Right lobe of liver (tissue), 6 donors: ENCODE measurements at places on chromosomes 6 and 20. TPM values are rescaled to one million over a fixed set of nuclear protein-coding genes. Genes with fewer than 3 reads are reported as not detected.

Gene GPR6
- total RNA-seq = not detected

Gene GNRH2
- total RNA-seq = not detected

Gene MAP3K5
- total RNA-seq = 10.4 TPM

Gene DCDC2
- 3.8 TPM for total RNA-seq

Gene SLC22A16
- total RNA-seq = not detected

Gene RBBP8NL
- total RNA-seq = not detected

DNA sequence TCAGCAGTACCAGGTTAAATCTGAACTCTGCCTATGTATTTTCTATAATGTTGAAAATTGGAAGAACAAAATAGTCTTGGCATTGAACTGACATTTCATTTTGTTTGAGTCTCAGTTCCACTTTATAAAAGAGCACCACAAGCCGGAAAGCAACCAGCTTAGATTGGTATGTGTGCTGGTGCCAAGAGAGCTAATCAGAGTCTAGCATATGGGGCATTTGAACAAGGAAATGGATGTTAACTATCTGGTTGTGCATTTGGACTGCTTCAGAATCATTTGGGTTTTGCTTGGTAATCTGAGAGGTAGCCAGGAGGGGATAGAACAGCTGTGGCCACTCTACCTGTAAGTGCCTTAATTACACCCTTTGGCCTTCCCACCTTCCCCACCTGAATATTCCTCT is 184.8 kb downstream of the GRIK2 start:
- no peaks in the 10 kb centered on the region for H3K36me3 ChIP-seq
- no peaks in the 10 kb centered on the region for H3K4me1 ChIP-seq
- no peak overlapping the region for H3K27ac ChIP-seq
- H3K4me3 ChIP-seq = no peak overlapping the region
- H3K27me3 ChIP-seq = no peaks in the 10 kb centered on the region

DNA sequence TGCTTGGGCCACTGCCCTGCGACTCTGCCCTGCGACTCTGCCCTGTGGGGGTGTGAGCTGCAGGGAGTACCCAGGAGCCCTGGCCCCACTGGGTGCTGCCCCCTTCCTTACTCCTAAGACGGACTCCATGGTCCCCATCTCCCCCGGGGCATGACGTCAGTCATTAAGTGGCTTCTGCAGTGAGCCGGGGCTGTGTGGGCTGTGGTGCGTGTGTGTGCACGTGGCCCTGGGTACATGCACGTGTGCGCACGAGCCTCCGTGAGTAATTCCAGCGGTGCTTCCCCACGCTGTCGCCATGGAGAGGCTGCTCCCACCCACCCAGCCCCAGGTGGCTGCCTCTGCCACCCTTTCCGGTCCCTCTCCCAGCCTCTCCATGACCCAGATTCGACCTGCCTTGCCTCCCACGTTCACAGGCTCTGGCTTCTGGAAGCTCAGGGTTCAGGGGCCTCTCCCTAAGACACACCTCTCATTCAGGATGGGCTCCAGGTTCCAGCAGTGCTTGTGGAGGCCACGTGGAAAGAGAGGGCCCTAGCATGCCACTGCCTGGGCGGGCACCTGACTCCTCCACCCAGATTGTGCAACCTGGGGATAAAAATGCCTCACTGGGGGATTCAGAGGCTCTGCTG is 88.3 kb downstream of the DLGAP4 start:
- H3K27ac ChIP-seq = no peak overlapping the region
- no peaks in the 10 kb centered on the region for H3K4me1 ChIP-seq
- no peak for DNase-seq
- H3K4me3 ChIP-seq = no peak overlapping the region
- H3K36me3 ChIP-seq = no peaks in the 10 kb centered on the region

DNA sequence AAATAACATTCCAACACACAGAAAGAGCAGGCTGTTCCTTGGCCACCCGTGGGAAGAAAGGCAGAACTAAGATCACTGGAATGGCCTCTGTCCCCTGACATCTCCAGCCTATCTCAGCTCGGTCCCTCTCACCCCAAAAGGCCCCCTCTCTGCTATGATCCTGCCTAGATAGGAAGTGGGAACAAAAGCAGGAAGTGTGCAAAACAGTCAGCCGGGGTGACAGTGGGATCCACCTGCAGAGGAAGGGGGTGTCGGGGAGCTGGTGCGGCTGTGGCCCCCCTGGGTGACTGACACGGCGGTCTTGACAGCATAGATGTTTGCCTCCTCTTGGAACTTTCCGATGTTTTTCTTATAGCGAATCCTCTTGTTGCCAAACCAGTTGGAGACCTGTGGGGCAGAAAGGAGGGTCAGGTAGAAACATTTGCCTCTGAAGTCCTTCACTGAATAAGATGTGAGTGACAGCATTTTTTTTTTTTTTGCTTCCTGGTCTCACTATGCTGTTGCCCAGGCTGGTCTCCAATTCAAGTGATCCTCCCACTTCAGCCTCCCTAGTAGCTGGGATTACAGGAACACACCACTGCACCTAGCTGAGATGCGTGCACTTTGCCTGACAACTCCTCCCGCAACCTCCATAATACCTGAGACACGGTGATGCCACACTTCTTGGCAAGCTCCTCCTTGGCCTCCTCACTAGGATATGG is 2.8 kb downstream of the PBX2 start:
- DNase-seq = no peak
- H3K4me1 ChIP-seq = no peaks in the 10 kb centered on the region
- no peaks in the 10 kb centered on the region for H3K36me3 ChIP-seq
- H3K27ac ChIP-seq = no peak overlapping the region
- no peak overlapping the region for H3K4me3 ChIP-seq

- no peak overlapping the region for H3K27ac ChIP-seq
- no peaks in the 10 kb centered on the region for H3K27me3 ChIP-seq
- H3K4me1 ChIP-seq = no peaks in the 10 kb centered on the region
- H3K4me3 ChIP-seq = no peak overlapping the region
Observed at GRCh38 chr6:10733151-10733715, 10.4 kb downstream of the TMEM14C start.

- H3K27ac ChIP-seq = no peak overlapping the region
- H3K4me3 ChIP-seq = no peak overlapping the region
- DNase-seq = no peak
- H3K27me3 ChIP-seq = no peaks in the 10 kb centered on the region
- no peaks in the 10 kb centered on the region for H3K36me3 ChIP-seq
Observed at GRCh38 chr6:81950877-81951276, 198.4 kb upstream of the TENT5A start.

DNA sequence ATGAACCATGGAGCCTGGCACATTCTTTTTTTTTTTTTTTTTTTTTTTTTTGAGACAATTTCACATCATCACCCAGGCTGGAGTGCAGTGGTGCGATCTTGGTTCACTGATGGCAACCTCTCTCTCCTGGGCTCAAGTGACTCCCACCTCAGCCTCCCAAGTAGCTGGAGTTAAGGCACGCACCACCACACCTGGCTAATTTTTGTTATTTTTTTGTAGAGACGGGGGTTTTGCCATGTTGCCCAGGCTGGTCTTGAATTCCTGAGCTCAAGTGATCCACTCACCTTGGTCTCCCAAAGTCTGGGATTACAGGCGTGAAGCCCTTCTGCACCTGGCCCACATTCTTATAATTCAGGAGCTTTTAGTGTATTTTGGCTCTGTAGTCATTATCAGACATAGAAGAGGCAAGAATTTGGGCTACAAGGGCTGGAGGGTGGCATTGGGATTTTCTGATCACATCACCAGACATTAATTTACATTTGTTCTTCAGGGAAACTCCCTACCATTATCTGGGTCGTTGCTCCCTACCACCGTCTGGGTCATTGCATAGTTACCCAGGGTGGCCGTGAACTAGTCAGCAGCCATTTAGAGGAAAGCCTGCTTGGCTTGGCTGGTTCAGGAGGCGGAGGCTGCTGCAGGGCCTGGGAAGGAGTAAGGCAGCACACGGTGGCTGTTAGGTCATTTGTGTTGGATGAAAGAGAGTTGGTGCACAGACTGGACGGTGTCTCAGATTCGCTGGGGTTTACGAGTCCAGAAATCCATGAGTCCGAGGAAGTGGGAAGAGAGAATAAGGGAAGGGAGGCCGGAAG is 17.6 kb downstream of the ARID1B start:
- no peaks in the 10 kb centered on the region for H3K27me3 ChIP-seq
- no peak overlapping the region for H3K4me3 ChIP-seq
- DNase-seq = no peak
- peaks cover 28% of the 10 kb centered on the region for H3K4me1 ChIP-seq
- no peak overlapping the region for H3K27ac ChIP-seq

- H3K27me3 ChIP-seq = no peaks in the 10 kb centered on the region
- H3K36me3 ChIP-seq = no peaks in the 10 kb centered on the region
Observed at GRCh38 chr6:13669476-13669875, 42.2 kb downstream of the RANBP9 start.

GRCh38 chr6:14573267-14573666 is 455.7 kb downstream of the CD83 start:
- H3K4me3 ChIP-seq = no peak overlapping the region
- no peaks in the 10 kb centered on the region for H3K36me3 ChIP-seq
- H3K27me3 ChIP-seq = no peaks in the 10 kb centered on the region
- no peaks in the 10 kb centered on the region for H3K4me1 ChIP-seq

- peaks cover 2% of the 10 kb centered on the region for H3K36me3 ChIP-seq
- H3K27ac ChIP-seq = no peak overlapping the region
- H3K4me3 ChIP-seq = no peak overlapping the region
Observed at GRCh38 chr6:100846276-100846675, 34.9 kb downstream of the ASCC3 start.

- H3K36me3 ChIP-seq = no peaks in the 10 kb centered on the region
- H3K27me3 ChIP-seq = no peaks in the 10 kb centered on the region
- DNase-seq = no peak
- H3K27ac ChIP-seq = no peak overlapping the region
Observed at GRCh38 chr6:19578481-19578880, 258.7 kb upstream of the ID4 start.

GRCh38 chr6:14771016-14771415 is 474.9 kb upstream of the JARID2 start:
- H3K27ac ChIP-seq = no peak overlapping the region
- DNase-seq = no peak
- H3K27me3 ChIP-seq = no peaks in the 10 kb centered on the region
- H3K4me1 ChIP-seq = no peaks in the 10 kb centered on the region
- no peaks in the 10 kb centered on the region for H3K36me3 ChIP-seq

GRCh38 chr6:134299236-134299635 is 18.7 kb downstream of the SGK1 start:
- H3K4me1 ChIP-seq = no peaks in the 10 kb centered on the region
- H3K27me3 ChIP-seq = no peaks in the 10 kb centered on the region
- no peak overlapping the region for H3K27ac ChIP-seq

GRCh38 chr6:166722785-166723184 is 95.7 kb upstream of the RPS6KA2 start:
- no peaks in the 10 kb centered on the region for H3K27me3 ChIP-seq
- DNase-seq = no peak
- H3K27ac ChIP-seq = no peak overlapping the region
- H3K36me3 ChIP-seq = no peaks in the 10 kb centered on the region
- H3K4me3 ChIP-seq = no peak overlapping the region
- H3K4me1 ChIP-seq = no peaks in the 10 kb centered on the region

GRCh38 chr20:5470943-5471342 is 154.2 kb upstream of the PROKR2 start:
- no peaks in the 10 kb centered on the region for H3K27me3 ChIP-seq
- H3K27ac ChIP-seq = no peak overlapping the region
- no peak overlapping the region for H3K4me3 ChIP-seq
- H3K4me1 ChIP-seq = no peaks in the 10 kb centered on the region

DNA sequence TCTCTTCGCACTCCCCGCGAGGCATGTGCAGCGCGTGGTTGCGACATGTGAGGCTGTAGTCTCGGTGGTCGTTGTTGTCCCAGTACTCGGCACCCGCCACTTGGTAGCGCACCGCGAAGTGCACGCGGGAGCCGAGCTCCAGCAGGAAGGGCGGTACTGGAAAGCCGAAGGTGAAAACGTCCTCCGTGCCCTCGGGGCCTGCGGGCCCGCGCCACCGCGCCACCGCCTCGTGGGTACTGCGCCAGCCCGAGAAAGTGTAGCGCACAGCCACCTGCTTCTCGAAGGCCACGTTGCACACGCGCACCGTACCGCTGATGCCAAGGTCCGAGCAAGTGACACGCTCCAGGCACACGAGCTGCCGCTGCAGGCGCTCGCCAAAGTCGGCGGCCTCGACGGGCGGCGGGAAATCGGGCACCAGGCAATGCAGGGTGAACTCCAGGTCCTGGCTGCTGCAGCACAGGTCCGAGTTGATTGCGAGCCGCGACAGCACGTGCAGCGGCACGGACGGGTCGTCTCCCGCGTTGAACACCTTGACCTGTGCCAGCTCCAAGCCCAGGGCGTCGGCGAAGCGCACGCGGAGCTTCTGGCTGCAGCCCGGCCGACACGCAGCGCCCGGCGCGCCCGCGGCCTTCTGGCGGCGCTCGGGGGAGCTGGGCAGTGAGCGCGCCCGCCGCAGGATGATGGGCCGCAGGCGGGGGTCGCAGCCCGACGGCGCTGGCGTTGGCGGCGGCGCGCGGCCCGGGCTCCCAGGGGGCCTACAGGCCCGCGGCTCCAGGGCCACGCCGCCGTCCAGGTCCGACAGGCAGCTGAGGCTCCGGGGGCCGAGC is 840 bp downstream of the PPP1R3D start:
- H3K36me3 ChIP-seq = no peaks in the 10 kb centered on the region
- H3K4me3 ChIP-seq = peak overlapping the region; percentile 56
- H3K27ac ChIP-seq = peak overlapping the region; percentile 80
- DNase-seq = peak; percentile 62
- no peaks in the 10 kb centered on the region for H3K27me3 ChIP-seq
- H3K4me1 ChIP-seq = no peaks in the 10 kb centered on the region

- no peaks in the 10 kb centered on the region for H3K4me1 ChIP-seq
- no peak overlapping the region for H3K4me3 ChIP-seq
Observed at GRCh38 chr6:5712349-5713215, 294.1 kb downstream of the NRN1 start.

DNA sequence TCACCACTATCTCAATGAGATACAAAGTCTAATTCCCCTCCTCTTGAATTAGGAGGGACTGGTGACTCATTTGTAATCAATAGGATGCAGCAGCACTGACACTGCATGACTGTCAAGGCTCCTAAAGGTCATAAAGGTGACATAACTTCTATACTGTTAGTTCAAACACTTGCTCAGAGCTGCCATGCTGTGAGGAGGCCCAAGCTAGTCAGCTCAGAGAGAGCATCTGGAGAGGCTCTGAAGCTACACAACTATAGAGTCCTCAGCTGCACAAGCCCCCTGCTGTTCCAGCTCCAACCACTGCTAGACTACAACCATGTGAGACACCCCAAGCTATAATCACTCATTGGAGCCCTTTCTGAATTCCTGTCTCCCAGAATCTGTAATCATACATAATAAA is 17.0 kb upstream of the HEY2 start:
- no peaks in the 10 kb centered on the region for H3K27me3 ChIP-seq
- DNase-seq = no peak
- no peak overlapping the region for H3K4me3 ChIP-seq
- no peaks in the 10 kb centered on the region for H3K4me1 ChIP-seq

DNA sequence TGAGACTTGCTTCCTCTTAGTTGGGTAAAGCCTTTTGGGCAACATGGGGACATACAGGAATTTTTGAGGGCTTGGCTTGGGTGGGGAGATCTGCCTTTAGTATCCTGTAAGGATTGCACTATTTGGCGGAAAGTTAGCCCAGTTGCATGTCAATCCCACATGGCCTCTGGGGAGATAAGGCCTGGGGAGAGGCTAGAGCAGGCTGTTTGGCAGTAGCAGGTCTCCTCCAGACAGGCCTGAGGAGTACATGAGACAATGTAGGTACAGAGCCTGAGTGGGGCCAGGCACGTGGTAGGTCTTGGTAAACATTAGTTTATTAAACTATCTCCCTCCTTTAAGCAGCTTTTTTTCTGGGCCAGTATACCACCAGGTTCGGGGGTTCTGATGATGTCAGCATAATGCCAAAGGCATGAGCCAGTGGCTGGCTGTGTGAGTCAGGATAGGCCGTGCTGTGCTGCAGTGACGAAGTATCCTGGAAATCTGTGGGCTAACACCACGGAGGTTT is 147.9 kb downstream of the VEGFA start:
- peak; percentile 42 for DNase-seq
- H3K4me1 ChIP-seq = peaks cover 13% of the 10 kb centered on the region
- no peaks in the 10 kb centered on the region for H3K27me3 ChIP-seq
- no peaks in the 10 kb centered on the region for H3K36me3 ChIP-seq
- peak overlapping the region; percentile 62 for H3K27ac ChIP-seq
